ENCODE measurements at places on chromosomes 13 and 19.

GRCh38 chr13:79459906-79460305 is 21.0 kb upstream of the NDFIP2 start:
- no peak overlapping the region for H3K4me3 ChIP-seq
- H3K36me3 ChIP-seq: no peaks in the 10 kb centered on the region
- H3K27ac ChIP-seq: no peak overlapping the region
- no peaks in the 10 kb centered on the region for H3K27me3 ChIP-seq
- DNase-seq: no peak
- H3K4me1 ChIP-seq: no peaks in the 10 kb centered on the region

DNA sequence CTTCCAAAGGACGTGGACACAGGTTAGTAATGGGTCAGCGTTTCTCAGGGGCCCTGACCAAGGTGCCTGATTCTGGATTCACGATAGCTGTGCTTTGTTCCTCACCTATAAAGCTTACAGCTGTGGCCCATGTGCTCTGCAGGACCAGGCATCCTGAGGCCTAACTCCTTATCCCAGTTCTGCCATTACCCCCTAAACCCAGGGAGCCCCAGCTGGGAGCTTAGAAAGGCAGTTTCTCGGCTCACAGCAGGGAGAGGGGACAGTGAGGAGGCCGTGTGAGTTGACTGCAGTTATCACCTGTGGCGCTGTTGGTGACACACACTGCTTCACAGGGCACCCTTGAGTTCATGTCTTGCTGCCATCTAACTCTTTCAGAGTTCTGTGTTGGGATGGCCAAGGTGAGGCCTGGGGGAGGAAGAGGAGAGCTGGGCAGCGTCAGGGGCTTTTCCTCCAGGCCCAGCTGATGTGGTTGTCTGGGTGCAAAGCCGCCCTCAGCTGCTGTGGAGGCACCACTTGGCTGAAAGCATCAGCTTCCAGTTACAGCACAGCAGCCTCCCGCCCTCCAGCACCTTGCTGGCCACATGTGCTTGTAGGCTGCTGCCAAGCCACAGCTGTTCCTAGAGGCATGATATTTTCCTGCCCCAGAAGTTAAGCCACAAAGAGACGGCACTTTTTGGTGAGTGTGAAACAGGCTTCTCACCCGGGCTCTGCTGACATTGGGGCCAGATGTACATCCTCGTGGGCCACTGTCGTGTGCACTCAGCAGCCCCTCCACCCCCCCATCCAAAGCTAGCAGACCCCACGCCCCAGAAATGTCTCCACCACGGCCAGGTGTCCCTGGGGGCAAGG is 99.6 kb upstream of the MCF2L start:
- peaks cover 58% of the 10 kb centered on the region for H3K36me3 ChIP-seq
- H3K27me3 ChIP-seq: no peaks in the 10 kb centered on the region
- no peak overlapping the region for H3K27ac ChIP-seq
- no peak overlapping the region for H3K4me3 ChIP-seq
- H3K4me1 ChIP-seq: peaks cover 5% of the 10 kb centered on the region

GRCh38 chr19:2586196-2586595 is 110.3 kb downstream of the GADD45B start:
- H3K27me3 ChIP-seq: peaks cover 4% of the 10 kb centered on the region
- no peak overlapping the region for H3K27ac ChIP-seq
- peaks cover 11% of the 10 kb centered on the region for H3K36me3 ChIP-seq
- DNase-seq: no peak
- H3K4me1 ChIP-seq: peaks cover 34% of the 10 kb centered on the region
- H3K4me3 ChIP-seq: no peak overlapping the region

- peaks cover 19% of the 10 kb centered on the region for H3K4me1 ChIP-seq
- no peak overlapping the region for H3K4me3 ChIP-seq
- H3K27me3 ChIP-seq: peaks cover 19% of the 10 kb centered on the region
- DNase-seq: no peak
- no peaks in the 10 kb centered on the region for H3K36me3 ChIP-seq
Observed at GRCh38 chr19:45809643-45810159, 5.4 kb downstream of the RSPH6A start.

DNA sequence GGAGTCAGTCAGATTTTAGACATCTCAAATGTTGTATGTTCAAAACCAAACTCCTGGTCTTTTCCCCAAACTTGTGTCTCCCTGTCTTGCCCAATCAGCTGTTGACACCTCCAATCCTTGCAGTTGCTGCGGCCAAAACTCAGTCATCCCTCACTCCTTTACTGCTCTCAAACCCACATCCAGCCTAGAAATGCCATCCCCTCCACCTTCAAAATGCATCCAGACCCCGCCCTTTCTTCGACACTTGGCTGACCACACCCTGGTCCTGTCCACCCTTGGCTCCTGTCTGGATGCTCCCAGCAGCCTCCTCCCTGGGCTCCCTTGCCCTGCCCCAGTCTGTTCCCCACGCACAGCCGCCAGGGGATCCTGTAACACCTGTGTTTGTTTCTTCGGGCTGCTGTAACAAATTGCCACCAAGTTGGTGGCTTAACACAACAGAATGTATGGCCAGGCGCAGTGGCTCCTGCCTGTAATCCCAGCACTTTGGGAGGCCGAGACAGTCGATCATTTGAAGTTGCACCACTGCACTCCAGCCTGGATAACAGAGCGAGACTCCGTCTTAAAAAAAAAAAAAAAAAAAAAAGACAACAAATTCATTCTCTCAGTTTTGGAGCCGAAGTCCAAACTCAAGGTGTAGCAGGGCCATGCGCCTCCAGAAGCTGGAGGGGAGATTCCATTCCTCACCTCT is 11.7 kb downstream of the PLD3 start:
- peaks cover 3% of the 10 kb centered on the region for H3K4me1 ChIP-seq
- H3K36me3 ChIP-seq: no peaks in the 10 kb centered on the region
- DNase-seq: no peak
- H3K27me3 ChIP-seq: peaks cover 3% of the 10 kb centered on the region
- H3K27ac ChIP-seq: peak overlapping the region; percentile 26

- H3K36me3 ChIP-seq: no peaks in the 10 kb centered on the region
- DNase-seq: no peak
- no peak within 1 kb of the TSS for H3K27ac ChIP-seq
- H3K27me3 ChIP-seq: peaks cover 29% of the 10 kb centered on the region
- H3K4me3 ChIP-seq: peak within 1 kb of the TSS; percentile 56
- H3K4me1 ChIP-seq: peaks cover 18% of the 10 kb centered on the region
Observed at GRCh38 chr19:45322744-45323281, at the start of gene CKM. CKM (minus strand) TSS chr19:45322875; CDS start chr19:45319713, 3,162 bp downstream.

GRCh38 chr13:47837104-47837880 is 163.8 kb downstream of the SUCLA2 start:
- H3K36me3 ChIP-seq: no peaks in the 10 kb centered on the region
- no peak overlapping the region for H3K4me3 ChIP-seq
- H3K27me3 ChIP-seq: no peaks in the 10 kb centered on the region
- H3K27ac ChIP-seq: no peak overlapping the region
- DNase-seq: no peak

- DNase-seq: no peak
- H3K4me3 ChIP-seq: no peak overlapping the region
- no peaks in the 10 kb centered on the region for H3K36me3 ChIP-seq
- H3K4me1 ChIP-seq: no peaks in the 10 kb centered on the region
Observed at GRCh38 chr13:110014719-110015118, 228.3 kb upstream of the IRS2 start.

GRCh38 chr19:16335226-16335625 is 10.6 kb downstream of the KLF2 start:
- DNase-seq: no peak
- no peaks in the 10 kb centered on the region for H3K36me3 ChIP-seq
- peaks cover 15% of the 10 kb centered on the region for H3K27me3 ChIP-seq
- no peak overlapping the region for H3K4me3 ChIP-seq
- H3K27ac ChIP-seq: no peak overlapping the region

GRCh38 chr13:112567161-112567862 is 20.6 kb downstream of the TUBGCP3 start:
- H3K27ac ChIP-seq: no peak overlapping the region
- H3K4me1 ChIP-seq: no peaks in the 10 kb centered on the region
- DNase-seq: no peak
- peaks cover 26% of the 10 kb centered on the region for H3K36me3 ChIP-seq

DNA sequence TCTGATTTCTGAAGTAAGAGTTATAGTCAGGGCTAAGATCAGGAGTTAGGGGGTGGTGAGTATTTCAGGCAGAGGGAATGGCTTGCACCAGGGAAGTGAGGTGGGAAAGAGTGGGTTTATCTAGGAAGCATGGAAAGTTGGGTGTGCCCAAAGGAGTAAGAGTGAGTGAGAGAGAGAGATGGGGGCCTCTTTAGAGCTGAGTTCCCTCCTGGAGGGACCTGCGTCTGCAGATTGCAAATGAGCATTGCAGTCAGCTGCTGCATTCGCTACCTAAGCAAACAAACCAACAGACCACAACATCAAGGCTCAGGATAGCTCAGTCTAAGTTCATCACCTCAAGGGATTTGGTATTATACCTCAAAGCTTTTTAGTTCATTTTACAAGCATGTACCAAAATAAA is 405.8 kb downstream of the FGF9 start:
- no peak overlapping the region for H3K4me3 ChIP-seq
- H3K4me1 ChIP-seq: peaks cover 13% of the 10 kb centered on the region
- no peaks in the 10 kb centered on the region for H3K36me3 ChIP-seq
- DNase-seq: no peak
- H3K27me3 ChIP-seq: peaks cover 36% of the 10 kb centered on the region

GRCh38 chr13:88369866-88370265 is 698.7 kb downstream of the SLITRK5 start:
- no peaks in the 10 kb centered on the region for H3K4me1 ChIP-seq
- no peaks in the 10 kb centered on the region for H3K27me3 ChIP-seq
- H3K27ac ChIP-seq: no peak overlapping the region
- DNase-seq: no peak
- H3K4me3 ChIP-seq: no peak overlapping the region

GRCh38 chr13:42007844-42008243 is 40.6 kb upstream of the DGKH start:
- H3K4me1 ChIP-seq: peaks cover 15% of the 10 kb centered on the region
- DNase-seq: no peak
- H3K27me3 ChIP-seq: no peaks in the 10 kb centered on the region
- no peak overlapping the region for H3K4me3 ChIP-seq
- no peak overlapping the region for H3K27ac ChIP-seq

DNA sequence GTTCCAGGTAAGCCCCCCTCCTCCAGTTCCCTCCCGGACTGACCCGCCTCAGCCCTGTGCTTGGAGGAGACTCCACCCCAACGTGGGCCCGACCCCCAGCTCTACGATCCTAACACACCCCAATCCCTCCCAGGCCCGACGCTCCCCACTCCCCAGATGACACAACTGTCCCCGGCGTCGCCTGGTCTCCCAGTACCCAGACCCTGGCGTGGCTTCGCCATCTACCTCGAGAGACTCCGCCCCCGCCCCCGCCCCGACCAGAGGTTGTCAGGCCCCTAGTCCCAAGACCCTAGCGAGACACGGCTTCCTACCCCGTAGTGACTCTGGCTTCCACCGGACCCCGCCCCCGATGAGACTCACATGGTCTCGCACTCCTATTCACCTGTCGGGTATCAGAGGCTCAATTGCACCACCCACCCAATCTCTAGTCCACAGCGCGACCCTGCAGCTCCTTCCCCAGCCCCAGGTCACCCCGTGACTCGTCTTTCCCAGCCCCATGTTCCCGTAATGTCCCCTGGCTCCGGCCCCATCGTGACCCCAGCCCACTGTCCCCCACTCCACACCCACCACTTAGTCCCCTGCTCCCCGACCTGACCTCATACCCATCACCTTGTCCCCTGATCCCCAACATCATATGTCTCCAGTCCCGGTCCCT is 2.9 kb downstream of the CD37 start:
- peak overlapping the region; percentile 83 for H3K4me3 ChIP-seq
- peaks cover 29% of the 10 kb centered on the region for H3K4me1 ChIP-seq
- H3K27me3 ChIP-seq: peaks cover 45% of the 10 kb centered on the region
- peak overlapping the region; percentile 95 for H3K27ac ChIP-seq
- peak; percentile 56 for DNase-seq
- peaks cover 28% of the 10 kb centered on the region for H3K36me3 ChIP-seq

DNA sequence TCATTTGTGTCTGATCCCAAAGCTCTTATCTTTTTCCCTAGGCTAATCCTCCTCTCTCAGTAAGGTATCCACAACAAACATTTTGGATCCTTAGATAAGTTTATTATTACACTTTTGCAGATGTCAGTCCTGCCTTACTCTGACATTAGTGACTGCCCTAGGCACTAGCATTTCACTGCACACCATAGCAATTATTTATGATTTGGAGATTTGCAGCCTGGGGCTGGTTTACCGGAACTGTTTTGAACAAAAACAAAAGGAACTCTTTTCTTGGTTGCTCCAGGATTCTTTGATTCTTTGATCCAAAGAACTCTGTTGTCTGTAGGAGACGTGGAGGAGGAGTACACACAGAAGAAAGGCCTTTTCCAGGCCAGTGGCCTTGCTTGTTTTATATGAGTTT is 80.4 kb downstream of the EDNRB start:
- DNase-seq: no peak
- H3K27ac ChIP-seq: no peak overlapping the region
- peaks cover 12% of the 10 kb centered on the region for H3K4me1 ChIP-seq

DNA sequence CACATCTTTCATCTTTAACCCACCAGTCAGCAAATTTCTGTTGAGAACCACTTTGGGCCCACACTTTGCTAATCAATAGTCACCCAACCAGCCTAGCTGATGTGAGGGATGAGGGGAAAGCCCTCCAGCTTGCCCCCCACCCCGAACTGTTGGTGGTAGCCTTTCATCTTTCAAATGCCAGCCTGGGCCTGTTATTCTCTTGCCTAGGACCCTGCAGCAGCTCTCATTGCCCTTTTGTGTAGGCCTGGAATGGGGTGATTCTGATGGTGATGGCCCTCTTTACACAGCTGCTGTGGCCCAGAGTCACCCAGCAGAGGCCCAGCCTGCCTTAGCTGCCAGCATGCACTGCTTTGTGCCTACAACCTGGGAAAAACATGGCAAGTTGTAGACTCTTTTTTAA is 294.5 kb downstream of the SLC7A1 start:
- no peaks in the 10 kb centered on the region for H3K27me3 ChIP-seq
- peaks cover 32% of the 10 kb centered on the region for H3K36me3 ChIP-seq
- peak; percentile 13 for DNase-seq

DNA sequence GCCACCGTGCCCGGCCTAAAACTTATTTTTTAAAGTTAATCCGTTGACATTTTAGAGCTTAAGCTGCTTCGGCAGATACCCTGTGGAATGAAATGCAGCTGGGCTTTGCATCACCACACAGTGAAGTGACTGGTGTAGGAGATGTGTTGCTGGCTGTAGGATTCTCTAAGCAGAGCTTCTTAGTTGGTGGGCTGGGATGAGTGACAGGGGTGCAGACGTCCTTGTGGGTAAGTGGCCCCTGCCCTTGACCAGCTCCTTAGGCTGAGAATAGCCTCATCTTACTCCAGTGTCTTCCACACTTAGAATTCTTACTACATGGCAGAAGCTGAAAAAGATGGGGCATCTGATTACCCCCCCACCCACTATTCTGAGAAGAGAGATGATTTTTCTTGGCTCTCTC is 11.6 kb downstream of the GATAD2A start:
- H3K27ac ChIP-seq: peak overlapping the region; percentile 44
- peaks cover 38% of the 10 kb centered on the region for H3K4me1 ChIP-seq
- H3K4me3 ChIP-seq: no peak overlapping the region
- peaks cover 3% of the 10 kb centered on the region for H3K36me3 ChIP-seq
- no peak for DNase-seq
